Upper lobe of left lung (tissue), 6 donors: ENCODE measurements at places on chromosomes 3 and 15. TPM values are rescaled to one million over a fixed set of nuclear protein-coding genes. Genes with fewer than 3 reads are reported as not detected.

- no peak for DNase-seq
Measured at GRCh38 chr3:172073262-172073915, 34.0 kb downstream of the FNDC3B start.

- DNase-seq, result no peak
Measured at GRCh38 chr3:190860521-190860920, 2.0 kb downstream of the GMNC start.

GRCh38 chr15:22930782-22931484 is 49.2 kb downstream of the CYFIP1 start:
- no peak for DNase-seq

GRCh38 chr3:95407709-95408463 is 1345.0 kb downstream of the NSUN3 start:
- no peak for DNase-seq

GRCh38 chr3:143152043-143152442 is 32.5 kb downstream of the CHST2 start:
- DNase-seq, result no peak

DNA sequence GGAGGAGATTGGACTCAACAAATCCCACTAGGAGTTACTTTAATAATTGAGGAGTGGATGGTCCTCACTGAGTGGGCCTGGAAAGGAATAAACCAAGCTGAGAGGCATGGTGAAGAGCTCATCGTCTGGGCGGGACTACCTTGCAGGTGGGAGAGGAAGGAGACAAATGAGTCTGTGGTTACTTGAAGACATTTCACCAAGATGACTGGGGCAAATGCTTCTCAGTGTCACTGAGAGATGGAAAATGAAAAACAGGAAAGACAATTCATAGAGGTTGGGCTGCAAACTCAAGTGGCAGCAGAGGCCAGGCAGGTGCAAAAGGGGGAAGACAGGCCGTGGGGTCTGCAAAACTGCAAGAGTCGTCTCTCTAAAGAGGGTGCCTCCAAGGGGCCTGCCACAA is 1.5 kb upstream of the ARHGAP31 start:
- DNase-seq, result no peak

DNA sequence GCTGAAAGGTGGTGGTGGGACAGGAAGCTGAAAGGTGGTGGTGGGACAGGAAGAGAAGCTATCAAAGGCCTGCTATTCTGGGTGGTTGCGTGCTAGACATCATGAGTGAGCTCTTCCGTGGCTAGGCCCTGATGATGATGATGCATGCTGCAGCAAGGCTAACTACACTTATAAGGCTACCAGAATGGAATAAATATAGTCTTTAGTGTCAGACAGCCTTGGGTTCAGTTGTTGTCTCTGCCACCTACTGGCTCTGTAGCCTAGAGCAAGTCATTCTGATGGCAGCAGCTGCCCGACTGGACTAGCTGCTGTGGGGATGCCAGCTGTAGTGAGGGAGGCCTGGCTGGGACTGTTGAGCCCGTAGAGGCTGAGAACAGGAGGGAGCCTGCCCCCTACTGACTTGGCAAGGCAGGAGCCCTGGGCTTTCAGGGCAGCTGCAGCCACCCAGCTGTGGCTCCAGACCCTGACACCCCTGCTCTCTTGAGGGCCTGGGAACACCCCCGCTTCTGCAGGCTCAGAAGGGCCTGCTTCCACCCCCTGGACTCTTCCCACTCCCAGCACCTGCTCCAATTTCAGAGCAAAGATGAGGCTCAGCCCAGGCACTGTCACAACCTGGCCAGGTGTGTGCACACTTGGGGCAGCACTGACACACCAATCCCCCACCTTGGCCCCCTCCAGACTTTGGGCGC is 21.4 kb upstream of the ZBED2 start:
- DNase-seq, result peak; percentile 42

DNA sequence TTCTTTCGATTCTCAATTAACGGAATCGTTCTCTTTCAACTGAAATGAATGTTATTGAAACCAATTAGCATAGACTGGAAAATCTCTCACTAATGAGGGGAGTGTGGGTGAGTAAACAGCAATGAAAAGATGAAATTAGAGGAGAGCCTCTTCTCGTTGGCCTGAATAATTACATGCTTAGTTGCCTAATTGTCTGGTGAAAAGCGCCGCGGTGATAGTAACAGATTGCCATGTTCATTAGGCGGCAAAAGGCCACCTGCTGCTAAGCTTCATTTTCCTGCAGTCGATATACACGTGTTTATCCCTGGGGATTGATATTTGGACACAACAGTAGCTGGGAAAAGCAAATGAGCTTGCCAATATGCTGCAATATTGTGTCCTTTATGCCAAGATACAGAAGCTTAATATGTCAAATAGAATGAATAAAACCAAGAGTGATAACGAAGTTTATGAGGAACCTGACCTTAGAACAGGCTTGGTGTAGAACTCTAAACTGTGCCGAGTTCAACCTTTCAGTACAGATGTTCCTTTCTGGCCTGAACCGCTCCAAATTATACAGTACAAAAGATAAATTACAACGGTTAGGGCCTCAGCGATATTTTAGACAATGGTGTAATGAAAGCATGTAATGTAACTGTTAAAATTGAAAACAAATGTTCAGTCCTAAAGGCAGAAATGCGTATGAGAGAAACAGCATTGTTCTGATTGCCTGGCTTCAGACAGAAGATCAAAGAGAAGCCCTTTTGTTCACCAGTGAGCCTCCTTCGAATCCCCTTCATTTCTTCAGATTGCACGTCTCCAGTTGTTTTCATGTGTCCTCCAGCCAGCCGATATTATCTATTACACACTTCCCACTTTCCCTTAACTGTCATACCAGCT is 185.2 kb downstream of the SHOX2 start:
- DNase-seq, result no peak

- DNase-seq, result no peak
Measured at GRCh38 chr3:72128921-72129320, 344.0 kb upstream of the PROK2 start.

GRCh38 chr3:128455786-128456748 is 10.6 kb downstream of the DNAJB8 start:
- no peak for DNase-seq

DNA sequence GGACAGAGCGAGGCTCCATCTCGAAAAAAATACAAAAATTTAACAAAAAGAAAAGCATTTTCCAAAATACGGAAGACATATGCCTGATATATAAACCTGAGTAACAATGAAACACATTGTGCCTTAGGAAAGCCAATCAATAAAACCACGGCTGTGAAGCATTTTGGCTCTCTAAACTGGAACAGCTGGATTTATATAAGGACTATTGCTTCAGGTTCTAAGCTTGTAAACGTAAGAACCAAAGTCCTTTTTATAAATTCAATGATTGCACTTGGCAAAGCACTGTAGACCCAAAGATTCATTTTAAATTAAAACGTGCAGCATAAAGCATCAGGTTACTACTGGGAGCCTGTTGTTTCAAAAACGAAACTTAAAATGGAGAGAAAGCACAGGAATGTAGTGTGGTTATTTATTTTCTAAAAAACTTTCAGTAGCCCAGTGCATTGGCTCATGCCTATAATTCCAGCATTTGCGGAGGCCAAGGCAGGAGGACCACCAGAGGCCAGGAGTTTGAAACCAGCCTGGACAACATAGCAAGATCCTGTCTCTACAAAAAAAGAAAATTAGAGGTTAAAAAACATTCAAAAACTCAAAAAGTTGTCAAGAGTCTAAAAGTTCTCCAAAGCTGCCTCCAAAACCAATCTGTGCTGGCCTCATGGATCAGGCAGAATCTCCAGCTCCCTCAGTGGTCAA is 61.5 kb downstream of the USF3 start:
- DNase-seq, result no peak

DNA sequence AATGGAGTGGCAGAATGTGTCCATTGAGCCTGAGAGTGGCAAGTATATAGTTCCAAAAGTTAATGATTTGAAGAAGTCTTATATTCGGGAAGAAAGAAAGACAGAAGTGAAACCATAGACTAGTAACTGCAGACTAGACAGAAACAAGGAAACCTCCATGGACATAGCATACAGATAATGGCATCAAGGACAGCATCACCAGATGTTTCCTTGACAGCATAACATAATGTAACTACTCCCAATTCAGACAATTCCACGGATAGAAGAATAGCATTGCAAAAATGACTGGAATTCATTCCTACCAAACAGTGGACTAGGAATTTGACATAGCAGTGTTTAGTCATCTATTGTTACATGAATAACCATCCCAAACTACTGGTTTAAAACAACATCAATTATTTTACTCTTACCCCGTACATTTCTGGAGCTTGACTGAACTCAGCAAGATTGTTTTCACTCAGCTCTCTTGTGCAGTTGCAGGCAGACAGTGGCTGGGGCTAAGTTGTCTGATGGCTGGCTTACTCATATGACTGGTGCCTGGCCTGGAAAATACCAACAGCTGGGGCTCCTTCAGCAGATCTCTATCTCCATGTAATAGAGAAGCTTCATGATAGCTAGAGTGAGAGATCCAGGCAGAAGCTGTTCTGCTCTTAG is 109.7 kb upstream of the GADL1 start:
- DNase-seq, result no peak

DNA sequence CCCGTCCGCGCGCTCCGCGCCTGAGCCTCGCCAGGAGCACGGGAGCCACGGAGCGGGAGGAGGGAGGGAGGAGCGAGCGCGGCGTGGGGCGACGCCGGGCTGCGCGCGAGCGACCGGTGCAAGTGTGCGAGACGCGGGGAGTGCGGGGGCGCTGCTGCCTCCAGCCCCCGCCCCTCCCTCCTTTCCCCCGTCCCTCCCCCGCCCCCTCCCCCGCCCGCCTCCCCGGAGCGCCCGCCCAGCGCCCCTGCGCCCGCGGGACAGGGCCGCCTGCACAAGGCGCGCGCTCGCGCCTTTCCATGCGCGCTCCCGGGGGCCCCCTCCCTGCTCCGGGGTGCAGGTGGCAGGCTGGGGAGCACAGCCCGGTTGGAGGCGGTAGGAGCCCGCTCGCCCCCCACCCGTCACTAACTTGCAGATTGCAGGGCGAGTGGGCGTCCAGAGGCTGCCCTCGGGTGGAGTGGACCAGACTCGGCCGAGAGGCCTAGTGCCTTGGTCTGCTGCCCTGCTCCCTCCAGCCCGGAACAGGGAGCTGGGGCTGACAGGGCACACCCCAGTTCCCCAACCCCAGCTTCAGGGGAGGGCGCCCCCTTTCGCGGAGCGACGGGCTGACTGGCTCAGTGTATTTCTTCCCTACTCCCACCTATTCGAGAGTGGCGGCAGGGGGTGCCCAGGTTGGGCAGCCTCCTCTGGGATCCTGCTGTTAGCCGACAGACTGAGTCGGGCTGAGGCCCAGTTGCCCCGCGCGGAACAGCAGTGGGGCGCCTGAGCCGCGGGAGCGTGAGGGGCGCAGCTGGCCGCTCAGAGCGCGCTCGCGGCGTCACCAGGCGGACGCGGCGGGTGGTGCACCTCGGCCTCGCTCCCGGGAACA is at the start of gene WNT7A:
WNT7A (minus strand) TSS at position 126 of the 865 bp plus-strand sequence. CDS start 255 bp downstream, outside the sequence.
- peak; percentile 90 for DNase-seq

- DNase-seq, result no peak
Measured at GRCh38 chr3:25713341-25713985, 48.8 kb upstream of the TOP2B start.

GRCh38 chr3:77825001-77825827 is 785.3 kb downstream of the ROBO2 start:
- peak; percentile 79 for DNase-seq

Gene OXTR
- 11.5 TPM for total RNA-seq

Gene YEATS2
- 65.0 TPM for total RNA-seq

Gene C3orf52
- total RNA-seq, result 40.1 TPM
